ENCODE measurements at places on chromosomes 4 and X.

DNA sequence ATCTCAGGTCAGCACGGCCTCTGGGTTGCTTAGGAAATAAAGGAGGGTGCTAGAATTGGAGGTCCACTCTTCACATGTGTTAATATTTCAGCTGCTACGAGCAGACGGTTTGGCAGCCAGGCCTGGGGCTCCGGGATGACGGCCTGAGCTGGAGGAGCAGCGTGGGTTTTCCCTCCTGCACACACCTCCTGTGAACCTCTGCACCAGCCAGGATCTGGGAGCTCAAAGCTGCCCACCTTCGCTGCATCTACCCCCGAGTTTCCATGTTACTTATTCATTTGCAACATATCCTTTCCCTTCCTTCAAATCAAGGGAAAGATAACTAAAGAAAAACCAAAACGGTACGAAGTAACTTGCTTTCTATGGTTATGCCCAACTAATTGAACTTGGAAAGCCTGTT lies 13.6 kb downstream of the STOX2 start:
- no peak for DNase-seq

DNA sequence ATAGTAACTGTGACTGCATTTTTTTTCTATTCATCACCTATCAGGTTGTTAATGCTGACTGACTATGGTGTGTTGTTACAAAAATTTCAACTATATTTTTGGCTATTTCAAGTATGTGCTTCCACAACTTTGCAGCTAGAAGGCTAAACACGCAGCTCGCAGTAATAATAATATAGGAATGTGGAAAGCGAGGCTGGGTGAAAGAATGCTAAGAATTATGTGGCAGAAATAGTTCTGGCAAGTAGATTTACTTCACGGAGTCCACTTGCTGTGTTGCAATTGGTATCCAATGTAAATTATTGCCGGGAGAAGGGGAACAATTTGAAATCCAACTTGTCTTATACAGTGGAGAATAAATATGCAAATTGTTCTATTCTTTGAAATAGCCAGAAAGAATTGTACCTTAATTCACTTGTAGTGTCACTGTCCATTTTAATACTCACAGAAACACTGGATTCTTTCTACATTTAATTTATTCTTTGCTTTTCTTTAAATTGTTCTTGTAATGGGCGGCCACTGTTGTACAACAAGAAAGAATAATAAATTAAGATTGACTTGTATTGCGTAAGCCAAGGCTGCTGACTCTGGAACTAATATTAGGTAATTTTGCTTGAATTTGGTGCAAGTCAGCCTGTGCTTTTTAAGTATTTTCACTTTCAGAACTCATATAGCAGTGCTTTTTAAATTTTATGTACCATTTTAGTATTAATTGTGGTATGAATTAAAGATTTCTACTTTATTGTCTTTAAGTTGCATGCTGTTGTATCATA lies 154.9 kb downstream of the FRMPD4 start:
- no peak for DNase-seq

GRCh38 chr4:100651499-100652175 lies 133.8 kb upstream of the EMCN start:
- DNase-seq, result no peak

- peak; percentile 18 for DNase-seq
Measured at GRCh38 chrX:105876658-105877057, 54.3 kb downstream of the NRK start.

DNA sequence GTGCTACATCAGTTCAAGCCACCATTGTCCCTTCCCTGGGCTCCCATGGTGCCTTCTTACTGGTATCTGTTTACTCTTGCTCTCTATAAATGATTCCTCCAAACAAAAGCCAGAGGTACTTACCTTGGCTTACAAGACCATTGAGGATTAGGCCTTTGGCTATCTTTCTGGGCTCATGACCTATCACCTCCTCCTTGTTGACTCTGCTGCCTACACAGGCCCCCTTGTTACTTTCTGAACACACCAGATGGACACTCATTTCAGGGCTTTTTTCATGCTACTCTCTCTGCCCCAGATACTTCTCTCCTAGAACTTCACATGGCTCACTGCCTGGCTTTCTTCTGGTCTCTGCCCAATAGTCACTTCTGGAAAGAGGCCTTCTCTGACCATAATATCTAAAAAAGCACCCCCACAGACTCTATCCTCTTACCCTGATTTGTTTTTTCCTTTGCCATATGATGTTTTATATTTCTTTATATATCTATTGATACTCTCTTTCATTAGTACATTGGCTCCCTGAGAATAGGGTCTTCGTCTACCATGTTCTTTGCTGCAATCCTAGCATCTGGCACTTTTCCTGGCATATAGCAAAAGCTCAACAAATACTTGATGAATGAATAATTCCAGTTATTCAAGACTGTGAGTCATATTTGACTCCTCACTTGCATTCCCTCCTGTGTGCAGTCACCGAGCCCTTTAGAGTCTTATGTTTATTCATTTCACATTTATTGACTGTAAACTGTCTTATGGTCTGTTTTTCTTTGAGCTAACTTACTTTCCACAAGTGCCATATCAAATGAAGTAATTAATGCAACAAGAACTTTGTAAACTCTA lies 27.1 kb upstream of the TAPT1 start:
- DNase-seq, result no peak

DNA sequence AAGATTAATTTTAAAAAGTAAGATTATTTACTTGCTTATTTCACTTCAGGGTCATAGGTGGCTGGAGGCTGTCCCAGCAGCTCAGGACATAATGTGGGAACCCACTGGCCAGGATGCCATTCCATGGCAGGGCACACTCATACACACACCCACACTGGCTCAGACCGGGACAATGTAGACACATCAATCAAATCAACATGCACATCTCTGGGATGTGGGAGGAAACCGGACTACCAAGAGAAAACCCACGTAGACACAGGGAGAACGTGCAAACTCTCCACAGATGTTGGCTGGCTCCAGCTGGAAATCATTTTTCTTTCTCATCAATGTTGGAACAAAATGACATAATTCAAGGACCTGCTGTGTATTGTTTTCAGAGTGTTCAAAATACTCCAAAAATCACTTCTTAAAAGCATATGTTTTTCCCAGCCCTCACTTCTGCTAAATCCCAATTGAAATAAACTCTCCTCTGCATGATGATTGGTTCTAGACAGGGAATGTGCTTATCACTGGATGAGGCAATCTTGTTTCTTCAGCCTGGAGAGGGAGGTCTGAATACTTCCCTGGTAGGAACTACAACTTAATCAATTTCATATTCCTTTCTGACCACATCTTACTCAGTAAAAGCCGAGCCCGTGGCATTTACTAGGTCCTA lies 18.6 kb upstream of the CPE start:
- DNase-seq, result no peak

GRCh38 chr4:8745005-8745790 lies 126.4 kb downstream of the HMX1 start:
- DNase-seq, result no peak

GRCh38 chr4:181308476-181309312 lies 934.5 kb upstream of the TENM3 start:
- DNase-seq, result no peak

- DNase-seq, result no peak
Measured at GRCh38 chrX:24215272-24215671, 65.7 kb downstream of the ZFX start.

DNA sequence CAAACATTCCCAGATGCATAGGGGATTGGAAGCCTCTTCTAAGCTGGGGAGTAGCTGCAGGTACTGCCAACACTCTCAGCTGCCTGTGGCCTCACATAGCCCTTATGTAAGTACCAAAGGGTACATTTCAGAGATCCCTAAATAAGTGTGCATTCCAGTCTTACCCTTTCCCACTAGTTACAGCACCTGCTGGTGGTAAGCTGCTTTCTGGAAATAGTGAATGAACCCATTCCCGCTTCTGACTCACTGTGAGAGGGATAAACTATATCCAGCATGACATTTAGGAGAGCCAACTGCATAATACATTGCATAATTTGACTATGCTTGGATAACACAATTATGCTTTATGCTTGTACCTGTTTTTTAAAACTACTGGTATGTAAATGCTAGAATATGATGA lies 149.0 kb downstream of the FAM13A start:
- DNase-seq, result no peak

DNA sequence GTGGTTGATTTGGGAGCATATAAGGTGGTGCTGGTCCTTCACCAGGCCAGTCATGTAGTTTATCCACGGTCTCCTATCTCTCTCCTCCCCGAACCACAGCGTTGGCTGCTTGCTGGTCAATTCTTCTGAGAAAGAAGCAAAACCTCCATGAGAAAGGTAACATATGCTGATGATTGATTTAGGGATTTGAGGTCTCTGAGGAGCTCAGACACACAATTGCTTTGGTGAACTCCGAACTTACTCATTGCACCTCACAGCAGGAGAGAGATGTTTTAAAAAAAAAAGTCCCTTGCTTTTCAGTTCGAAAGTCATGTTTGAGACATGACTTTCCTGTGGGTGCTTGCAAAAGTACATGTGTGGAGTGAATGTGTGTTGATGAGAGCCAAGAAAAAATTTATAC lies 100.2 kb downstream of the TSPAN7 start:
- DNase-seq, result no peak

DNA sequence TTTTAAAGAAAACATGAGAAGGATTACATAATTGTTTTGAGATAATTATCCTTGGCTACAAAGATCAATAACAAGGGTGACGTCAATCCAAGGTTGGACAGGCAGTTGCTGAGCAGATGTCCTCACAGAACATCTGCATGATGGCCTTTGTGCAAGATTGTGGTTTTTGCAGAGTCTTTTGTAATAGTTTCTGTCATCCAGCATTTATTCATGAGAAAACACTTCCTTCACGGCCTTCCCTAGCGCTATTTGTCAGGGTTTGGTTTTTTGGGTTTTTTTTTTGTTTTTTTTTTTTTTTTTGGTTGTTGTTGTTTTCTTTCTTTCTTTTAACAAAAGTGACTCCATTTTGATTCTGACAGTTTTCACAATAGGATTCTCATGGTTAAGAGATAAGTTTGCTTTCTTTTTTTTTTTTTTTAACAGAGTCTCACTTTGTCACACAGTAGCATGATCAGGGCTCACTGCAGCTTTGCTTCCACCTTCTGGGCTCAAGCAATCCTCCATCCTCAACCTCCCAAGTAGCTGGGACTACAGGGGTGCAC lies 31.5 kb upstream of the ELF2 start:
- DNase-seq, result no peak

- DNase-seq, result no peak
Measured at GRCh38 chrX:10617186-10617998, 3.0 kb downstream of the MID1 start.

DNA sequence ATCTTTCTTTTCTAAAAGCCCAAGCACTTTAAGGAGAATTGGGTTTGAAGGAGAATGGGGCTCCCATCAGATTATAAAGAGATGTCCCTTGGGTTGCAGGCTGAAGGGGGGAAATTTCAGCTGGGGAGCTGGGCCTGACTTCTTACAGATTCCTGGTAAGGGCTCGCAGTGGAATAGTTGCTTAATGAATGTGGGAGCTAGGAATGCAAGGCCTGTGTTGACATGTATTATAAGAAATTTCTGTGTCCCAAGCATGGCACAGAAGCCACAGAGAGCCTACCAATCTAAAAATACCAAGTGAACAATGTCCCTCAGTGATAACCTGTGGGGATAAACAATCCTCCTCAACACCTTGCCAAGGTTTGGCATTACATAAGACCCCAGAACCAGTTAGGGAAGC lies 39.3 kb upstream of the WNK3 start:
- DNase-seq, result no peak

GRCh38 chrX:11212741-11213140 lies 80.5 kb upstream of the AMELX start:
- DNase-seq, result no peak

- DNase-seq, result no peak
Measured at GRCh38 chrX:46561824-46562657, 11.5 kb upstream of the CHST7 start.

GRCh38 chrX:37846141-37846540 lies 1.2 kb downstream of the DYNLT3 start:
- no peak for DNase-seq

GRCh38 chr4:89681219-89681618 lies 155.7 kb downstream of the SNCA start:
- no peak for DNase-seq

DNA sequence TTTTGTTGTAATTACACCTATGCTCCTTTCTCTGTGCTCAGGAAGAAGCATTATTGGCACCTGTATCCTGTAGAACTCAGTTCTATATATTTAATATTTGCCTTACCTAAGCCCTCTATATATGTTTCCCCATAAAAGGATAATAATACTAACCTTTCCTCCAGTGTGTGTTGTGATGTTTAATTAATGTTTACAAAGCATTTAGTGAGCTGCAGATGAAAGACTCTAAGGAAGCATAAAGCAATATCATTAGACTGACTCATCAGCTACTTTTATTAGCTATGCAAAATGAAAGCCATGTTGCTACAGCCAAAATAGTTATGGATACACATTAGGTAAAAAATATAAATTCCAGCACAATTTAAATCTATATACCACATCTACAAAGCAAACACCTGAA lies 93.6 kb upstream of the PTPN13 start:
- no peak for DNase-seq

GRCh38 chrX:16222151-16222550 lies 54.9 kb downstream of the MAGEB17 start:
- DNase-seq, result no peak

GRCh38 chrX:54495814-54496516 lies at the start of gene FGD1:
TSS of gene FGD1 (minus strand) at chrX:54496234. CDS start at chrX:54495432, 802 bp downstream.
- DNase-seq, result no peak

- no peak for DNase-seq
Measured at GRCh38 chr4:153781280-153781679, 7.6 kb downstream of the SFRP2 start.

DNA sequence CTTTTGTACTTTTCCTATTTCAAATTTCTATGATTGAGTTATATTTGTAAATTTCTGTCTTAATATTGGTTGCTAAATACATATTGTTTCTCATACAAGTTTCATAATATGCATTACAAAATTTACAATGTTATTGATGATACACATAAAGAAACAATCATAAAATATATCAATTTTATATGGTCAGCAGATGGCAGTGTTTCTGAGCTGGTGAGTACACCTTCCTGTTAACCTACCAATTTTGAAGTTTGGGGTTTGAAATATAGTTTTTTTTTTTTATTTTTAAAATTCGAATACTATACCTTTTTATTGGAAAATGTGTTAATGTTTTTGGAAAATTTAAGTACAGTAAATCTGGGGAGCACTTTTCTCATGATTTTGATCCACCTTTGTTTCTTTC lies 1953.1 kb upstream of the ADGRL3 start:
- no peak for DNase-seq

- no peak for DNase-seq
Measured at GRCh38 chr4:83917572-83917971, 381.7 kb downstream of the GPAT3 start.

- DNase-seq, result no peak
Measured at GRCh38 chrX:10089378-10089795, 67.4 kb upstream of the CLCN4 start.

GRCh38 chr4:109053257-109053656 lies 249.2 kb downstream of the COL25A1 start:
- DNase-seq, result no peak

- no peak for DNase-seq
Measured at GRCh38 chr4:2394528-2394927, 23.9 kb downstream of the ZFYVE28 start.
